NCI-H345 (cell line): ENCODE measurements at places on chromosomes 5 and 9.

GRCh38 chr5:36177154-36177553 is 25.2 kb downstream of the SKP2 start:
- DNase-seq = no peak

- no peak for DNase-seq
Measured at GRCh38 chr9:114619191-114619761, 8.2 kb downstream of the TMEM268 start.

- DNase-seq = no peak
Measured at GRCh38 chr9:81490605-81491331, 198.6 kb downstream of the TLE1 start.

- no peak for DNase-seq
Measured at GRCh38 chr9:137372693-137373610, 50.0 kb downstream of the EXD3 start.

DNA sequence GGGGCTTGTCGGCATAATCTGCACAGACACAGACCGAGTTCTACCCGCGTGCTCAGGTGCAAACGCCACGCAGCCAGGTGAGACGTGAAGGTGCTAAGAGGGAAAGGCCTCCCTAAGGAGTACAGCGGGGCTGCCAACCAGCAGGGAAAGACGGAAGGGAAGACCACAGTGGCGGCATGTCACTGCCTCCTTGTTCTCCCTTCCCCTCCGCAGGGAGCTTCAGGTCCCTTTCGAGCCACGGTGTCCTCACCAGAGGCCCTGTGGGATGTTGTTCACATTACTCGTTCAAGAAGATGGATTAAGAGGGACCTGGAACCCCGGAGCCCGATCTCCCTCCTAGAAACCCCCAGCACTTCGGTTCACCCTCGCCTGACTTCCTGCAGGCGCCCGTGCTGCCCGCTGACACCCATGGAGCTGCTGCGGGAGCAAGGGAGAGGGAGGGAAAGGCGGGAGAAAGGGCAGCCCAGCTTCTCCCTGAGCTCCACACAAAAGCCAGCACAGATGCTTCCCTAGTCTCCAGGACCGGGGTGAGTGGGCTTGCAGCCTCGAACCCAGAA is 686 bp downstream of the BRD9 start:
- no peak for DNase-seq
